Stimulated activated naive B cell treated with anti-CD40 and anti-IgM and Interleukin-4, amounts not matched to agents 10 μg/mL and 1 μg/mL and 100 μg/mL, for 72 hours (primary cell): ENCODE measurements at places on chromosomes 2 and 18.

GRCh38 chr2:183232161-183232865 lies 108.1 kb downstream of the NUP35 start:
- DNase-seq: no peak

- no peak for DNase-seq
Observed at GRCh38 chr2:100641125-100641435, 78.3 kb downstream of the PDCL3 start.

DNA sequence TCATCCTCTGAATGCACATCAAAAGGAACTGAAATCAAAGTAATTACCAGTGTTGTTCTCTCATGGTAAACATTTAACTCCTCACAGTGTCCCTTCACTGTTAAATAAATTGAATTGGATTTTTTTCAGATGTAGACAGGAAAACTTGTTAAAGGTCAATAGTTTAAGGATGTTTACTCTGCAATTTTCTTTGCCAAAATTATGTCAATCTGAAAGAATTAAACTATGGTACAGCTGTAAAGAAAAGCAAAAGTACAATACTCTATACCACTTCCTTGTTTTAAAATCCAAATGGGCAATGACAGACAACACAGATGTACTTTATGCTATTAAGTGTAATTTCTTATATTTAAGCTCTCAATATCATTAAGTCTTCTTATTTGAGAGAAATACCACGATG lies 153.2 kb downstream of the WDPCP start:
- DNase-seq: no peak

GRCh38 chr2:201164166-201164565 lies 18.8 kb upstream of the CASP10 start:
- DNase-seq: no peak
